ENCODE measurements at places on chromosomes 12 and 14.

GRCh38 chr12:72288911-72289310 lies 16.7 kb downstream of the TRHDE start:
- DNase-seq, result no peak

- DNase-seq, result no peak
Measured at GRCh38 chr12:111033281-111034082, 113.1 kb upstream of the MYL2 start.

- no peak for DNase-seq
Measured at GRCh38 chr12:32451816-32452215, 52.5 kb downstream of the FGD4 start.

DNA sequence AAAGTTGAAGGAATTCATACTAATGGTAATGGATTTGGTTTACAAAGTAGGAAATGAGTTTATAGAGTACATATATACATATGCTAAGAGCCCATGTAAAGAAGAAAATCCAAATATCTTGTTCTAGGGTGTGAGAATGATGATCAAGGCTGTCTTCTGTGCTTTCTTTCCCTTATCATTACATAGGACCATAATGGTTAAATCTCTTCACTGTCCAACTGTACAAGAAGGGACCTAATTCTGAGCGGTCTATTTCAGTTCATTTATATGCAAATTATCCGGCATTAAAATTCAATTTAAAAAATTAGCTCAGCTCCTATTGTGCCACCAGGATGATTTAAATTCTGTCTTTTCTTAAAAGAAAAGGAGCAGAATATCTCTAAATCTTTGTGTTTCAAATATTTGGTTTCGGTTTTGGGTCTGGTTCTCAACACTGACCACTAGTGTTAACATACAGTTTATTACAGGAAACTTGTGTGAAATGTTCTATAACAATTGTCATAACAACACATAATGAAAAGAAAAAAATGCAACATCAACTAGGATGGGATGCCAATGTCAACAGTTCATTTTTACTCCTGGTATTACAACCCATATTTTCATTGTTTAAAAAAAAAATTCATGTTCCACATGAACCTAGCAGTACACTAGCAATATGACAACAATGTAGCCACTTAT lies 16.8 kb downstream of the OR4K1 start:
- no peak for DNase-seq

DNA sequence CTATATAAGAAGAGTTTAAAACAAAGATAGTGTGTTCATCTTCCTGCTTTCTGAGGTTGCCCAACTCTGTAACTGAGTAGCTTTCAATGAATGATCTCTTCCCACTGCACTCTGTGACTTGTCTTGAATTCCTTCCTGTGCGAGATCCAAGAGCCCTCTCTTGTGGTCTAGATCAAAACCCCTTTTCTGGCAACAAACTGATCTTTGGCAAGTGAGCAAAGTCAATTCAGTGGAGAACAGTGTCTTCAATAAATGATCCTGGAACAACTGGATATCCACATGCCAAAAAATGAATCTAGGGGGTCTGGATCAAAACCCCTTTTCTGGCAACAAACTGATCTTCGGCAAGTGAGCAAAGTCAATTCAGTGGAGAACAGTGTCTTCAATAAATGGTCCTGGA lies 8.5 kb downstream of the CFAP54 start:
- DNase-seq, result no peak

DNA sequence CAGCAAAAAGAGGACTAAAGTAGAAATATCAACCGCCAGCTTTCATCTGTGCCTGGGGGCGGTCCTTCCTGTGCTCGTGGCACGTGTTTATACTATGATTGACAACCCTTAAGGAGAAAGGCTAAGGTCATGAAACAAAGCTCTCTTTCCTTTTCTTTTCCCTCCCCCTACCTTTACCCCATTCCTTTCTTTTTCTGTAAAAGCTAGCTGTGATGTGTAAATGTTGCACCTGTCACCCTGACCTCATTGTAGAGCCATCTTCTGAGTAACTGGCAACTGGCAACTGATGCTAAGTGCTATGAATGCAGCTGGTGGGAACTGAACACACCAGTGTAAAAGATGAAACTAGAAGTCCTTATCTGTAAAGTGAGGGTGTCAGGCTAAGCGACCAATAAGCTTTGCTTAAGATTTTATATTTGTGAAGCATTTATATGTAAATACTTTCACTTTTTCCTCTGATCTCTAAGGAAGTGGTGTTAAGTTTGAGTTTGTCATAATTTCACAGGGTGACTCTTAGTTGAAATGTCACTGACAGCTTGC lies 102.8 kb upstream of the BCAT1 start:
- DNase-seq, result no peak

GRCh38 chr12:93136253-93137055 lies 207.4 kb upstream of the EEA1 start:
- DNase-seq, result no peak

- no peak for DNase-seq
Measured at GRCh38 chr14:86613126-86613525, 1083.2 kb downstream of the FLRT2 start.

GRCh38 chr12:3141339-3142321 lies 64.5 kb downstream of the TSPAN9 start:
- DNase-seq, result no peak

DNA sequence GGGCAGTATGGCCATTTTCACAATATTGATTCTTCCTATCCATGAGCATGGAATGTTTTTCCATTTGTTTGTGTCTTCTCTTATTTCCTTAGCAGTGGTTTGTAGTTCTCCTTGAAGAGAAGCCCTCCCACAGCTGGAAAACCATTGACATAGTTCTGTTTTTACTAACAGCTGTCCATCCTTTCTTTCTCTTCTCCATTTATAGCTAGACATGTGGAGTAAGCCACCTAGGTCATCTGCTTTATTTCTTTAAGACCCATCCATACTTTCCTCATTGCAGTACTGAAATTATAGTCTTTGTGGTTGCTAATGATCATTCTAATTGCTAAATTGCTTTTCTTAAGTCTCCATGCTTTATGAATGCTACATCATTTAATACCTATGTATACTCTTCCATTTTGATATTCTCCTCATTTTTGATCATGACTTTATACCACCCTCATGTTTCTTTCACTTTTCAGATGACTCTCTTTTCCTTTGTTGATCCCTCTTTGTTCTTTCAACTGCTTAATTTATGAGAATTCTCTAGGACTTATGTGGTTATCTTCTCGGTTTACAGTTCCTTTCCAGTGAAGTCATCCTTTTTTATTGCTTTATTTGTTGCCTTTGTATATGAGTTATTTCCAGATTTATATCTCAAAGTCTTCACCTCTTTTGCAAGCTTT lies 114.2 kb downstream of the PCNX1 start:
- no peak for DNase-seq

GRCh38 chr14:73833530-73834260 lies 17.9 kb upstream of the PTGR2 start:
- no peak for DNase-seq

GRCh38 chr14:23089498-23090253 lies 5.3 kb downstream of the ACIN1 start:
- no peak for DNase-seq

DNA sequence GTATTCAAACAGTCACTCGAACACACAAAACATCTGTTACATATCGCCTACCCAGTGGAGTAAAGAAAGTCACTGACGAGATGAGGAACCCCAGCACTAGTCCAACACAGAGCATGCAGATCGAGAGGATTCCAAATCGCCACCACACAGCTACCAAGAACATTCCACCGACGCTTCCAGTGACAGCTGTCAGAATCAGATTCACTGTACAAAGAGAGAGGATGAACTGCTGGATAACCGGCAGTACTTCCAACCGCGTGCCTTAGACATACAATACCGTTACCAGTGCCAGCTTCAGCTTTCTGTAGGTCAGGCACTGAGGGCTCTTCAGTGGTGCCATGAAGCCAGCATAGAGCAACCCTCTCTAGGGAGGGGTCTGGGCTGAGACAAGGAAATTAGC lies 34.5 kb downstream of the TM7SF3 start:
- no peak for DNase-seq

- no peak for DNase-seq
Measured at GRCh38 chr14:95562892-95563685, 28.2 kb downstream of the GLRX5 start.

DNA sequence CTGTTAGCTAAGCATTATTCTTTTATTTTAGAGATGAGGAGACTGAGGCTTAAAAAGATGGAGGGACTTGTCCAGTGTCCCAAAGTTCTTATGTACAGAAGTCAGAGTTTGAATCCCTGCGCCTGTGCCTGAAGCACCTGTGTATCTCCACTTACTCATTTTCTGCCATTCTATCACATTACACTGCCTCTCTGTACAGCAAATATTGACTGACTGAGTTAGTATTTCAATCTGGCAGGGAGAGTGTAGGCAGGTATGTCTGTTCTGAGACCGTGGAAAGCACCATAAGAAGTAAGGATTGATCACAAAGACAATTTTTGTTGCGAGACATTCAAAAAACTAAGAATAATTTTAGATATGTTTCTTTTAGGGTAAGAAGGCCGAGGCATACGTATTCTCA lies 162.7 kb downstream of the KITLG start:
- DNase-seq, result no peak

- no peak for DNase-seq
Measured at GRCh38 chr12:39378341-39378740, 64.6 kb downstream of the KIF21A start.

DNA sequence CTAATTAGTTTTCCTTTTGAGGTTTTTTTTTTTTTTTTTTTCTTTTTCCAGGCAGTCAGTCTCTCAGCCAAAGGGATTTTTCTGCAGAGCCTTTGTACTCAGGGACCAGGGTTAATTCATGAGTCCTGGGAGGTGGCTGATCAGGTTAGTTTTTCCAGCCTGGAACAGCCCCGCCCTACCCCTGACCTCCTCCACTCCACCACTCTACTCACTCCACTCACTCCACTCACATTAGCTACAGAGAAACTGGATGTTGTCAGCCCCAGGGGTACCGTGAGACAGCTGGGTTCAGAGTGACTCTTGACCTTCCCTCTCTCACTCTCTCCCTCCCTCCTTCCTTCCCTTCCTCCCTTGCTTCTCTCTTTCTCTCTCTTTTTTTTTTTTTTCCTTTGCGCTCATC lies 161.0 kb downstream of the CRADD start:
- no peak for DNase-seq

DNA sequence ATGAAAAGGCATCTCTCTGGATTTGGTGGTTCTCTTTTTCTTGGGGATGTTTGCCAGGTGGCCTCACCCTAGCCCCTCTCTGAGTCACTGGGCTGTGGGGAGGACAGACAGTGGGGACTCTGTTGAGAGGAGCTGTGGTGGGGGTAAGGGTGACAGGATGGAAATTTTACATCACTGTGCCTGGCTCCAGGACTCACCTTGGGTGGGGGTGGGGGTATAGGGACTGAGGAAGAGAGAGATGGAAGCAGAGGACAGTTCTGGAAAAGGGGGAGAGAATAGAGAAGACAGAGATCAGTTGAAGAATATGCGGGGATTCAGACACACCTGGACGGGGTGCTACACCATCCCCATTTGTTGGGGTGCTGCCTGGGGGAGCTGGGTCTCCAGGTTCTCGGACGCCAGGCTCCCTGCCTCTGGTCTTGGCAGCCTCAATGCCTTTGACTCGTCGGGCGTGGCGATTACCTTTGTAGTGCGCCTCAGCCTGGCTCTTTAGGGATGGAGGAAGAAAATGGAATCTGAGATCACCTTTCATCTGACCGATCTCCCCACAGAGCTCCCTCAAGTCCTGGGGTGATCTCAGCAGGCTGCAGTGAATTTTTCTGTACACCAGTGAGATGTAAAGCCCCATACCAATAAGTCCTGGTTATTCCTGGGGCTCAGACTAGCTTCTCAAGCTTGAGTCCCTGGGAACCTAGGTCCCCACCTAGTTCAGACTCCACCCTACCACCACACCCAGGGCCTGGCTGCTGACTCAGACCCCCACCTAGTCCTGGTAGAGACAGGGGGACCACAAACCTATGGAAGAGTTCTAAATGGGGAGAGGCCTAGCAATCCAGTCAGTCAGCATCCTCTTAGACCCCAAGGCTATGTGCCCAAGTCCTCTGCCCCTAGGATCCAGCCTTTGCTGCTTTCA lies 9.6 kb upstream of the GPR84 start:
- DNase-seq, result no peak
